ENCODE measurements at places on chromosomes 1 and 21. TPM values are rescaled to one million over a fixed set of nuclear protein-coding genes. Genes with fewer than 3 reads are reported as not detected.
A peak's percentile ranks its signal among the peaks of the same experiment; 100 is the strongest.

TRAF3IP3 gene
- total RNA-seq, result 3.4 TPM

DNA sequence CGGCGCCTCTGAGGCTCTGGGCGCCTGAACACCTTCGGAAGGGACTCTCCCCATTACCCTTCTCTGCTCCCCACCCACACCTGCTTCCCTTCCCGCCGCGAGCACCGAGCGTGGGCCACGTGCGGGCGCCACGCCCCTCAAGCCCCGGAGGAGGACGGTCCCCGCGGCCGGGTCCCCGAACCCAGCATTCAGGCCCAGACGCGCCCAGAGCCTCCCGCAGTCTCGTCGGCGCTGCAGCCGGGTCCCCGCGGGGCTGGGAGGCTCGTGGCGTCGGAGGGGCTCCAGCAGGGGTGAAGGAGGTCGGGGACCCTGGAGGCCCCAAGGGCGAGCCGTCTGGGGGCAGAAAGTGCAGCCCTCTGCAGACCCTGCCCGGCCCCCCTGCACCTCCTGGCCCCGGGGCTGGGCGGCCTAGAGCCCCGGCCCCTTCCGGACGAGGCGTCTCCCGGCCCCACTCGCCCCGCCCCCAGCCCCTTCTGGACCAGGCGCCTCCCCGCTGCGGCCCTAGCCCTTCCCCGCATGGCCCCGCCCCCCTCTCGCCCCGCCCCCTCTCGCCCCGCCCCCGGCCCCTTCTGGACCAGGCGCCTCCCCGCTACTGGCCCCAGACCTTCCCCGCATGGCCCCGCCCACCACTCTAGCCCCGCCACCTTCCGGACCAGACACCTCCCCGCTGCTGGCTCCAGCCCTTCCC lies 378 bp upstream of the SMIM1 start:
- peak; percentile 92 for DNase-seq

SLC6A9 gene
- 3.7 TPM for total RNA-seq

DNA sequence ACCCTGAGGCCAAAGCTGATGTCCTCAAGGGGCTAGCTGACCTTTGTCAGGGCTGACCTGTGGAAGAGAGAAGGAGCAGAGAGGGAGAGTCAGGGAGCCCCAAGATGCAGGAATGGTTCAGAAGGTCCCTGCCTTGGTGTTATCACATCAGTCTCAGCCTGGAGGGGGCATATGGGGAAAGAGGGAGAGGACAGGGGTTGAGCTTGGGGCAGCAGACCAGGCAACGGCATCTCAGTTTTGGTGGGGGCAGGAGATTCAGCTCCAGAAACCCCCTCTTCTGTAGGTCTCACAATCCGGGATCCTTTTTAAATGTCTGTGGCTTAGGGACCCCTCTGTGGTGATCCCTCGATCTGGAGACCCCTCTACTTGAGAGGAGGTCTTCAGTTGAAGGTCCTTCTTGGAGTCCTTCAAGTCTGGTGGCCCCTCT lies 815 bp downstream of the S100A13 start:
- DNase-seq, result no peak

DNA sequence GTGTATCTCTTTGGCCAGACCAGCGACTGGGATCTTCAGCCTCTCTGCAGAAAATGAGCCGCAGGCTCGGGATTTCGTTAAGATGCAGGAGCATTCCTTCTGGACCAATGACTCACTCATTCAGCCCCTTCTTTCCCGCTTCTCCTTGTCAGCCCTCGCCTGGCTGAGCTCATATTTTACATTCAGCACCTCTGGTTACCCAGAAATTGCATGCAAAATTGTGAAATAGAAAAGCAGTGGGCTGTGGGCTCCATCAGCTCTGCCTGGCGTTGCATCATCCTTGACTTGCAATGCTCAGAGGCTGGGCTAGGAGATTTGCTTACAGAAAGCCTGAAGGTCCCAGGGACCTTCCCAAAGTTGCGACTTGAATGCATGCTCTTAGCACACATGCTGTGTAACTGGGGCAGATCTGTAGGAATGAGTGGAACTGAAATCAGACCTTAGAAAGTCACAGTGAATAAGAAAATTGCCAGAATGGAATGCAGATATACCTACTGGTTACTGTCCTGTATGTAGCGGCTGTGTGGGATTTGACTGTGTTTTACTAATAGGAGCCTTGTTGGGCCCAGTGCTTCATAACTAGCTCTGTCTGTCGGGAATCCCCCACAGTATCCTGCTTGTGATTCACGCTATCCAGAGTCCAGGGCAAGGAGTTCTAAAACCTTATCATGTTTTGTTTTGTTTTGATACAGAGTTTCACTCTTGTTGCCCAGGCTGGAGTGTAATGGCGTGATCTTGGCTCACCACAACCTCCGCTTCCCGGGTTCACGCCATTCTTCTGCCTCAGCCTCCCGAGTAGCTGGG lies 444.8 kb downstream of the KIF26B start:
- DNase-seq, result no peak

GRCh38 chr1:222454186-222454585 lies 93.7 kb downstream of the HHIPL2 start:
- no peak for DNase-seq

DNA sequence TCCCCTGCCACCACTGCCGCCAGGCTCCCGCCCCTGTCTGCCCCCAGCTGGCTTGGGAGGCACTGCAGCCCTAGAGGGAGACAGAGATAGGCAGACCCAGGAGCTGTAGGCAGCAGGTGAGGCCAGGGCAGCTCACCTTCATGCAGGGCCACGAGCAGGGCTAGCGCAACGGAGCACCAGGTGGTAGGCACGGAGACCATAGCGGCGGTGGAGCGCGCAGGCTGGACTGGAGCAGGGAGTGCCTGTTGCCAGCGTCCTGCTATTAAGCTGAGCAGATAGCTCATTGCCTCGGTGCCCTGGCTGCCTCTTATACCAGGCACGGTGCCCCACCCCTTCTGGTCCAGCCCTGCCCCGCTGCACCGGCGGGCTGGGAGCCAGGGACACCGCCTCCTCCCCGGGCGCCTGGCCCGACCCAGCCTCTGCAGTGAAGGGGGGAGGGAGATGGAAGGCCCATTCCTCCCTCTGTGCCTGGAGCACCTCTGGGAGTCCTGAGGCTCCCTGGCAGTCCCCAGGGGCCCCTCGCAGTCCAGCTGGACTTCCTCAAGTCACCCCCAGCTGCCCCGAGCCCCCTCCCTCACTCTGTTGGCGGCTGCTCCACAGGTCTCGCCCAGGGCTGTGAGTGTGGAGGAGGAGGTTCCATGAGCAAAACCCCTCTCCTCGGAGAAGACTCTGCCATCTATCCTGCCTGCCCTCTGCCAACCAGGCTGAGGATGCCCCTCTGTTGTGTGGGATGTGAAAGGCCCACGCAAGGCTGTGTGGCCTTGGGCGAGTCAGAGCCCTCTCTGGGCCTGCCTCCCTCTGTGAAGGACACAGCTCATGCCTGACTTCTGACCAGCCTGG lies at the start of gene EDN2:
TSS of gene EDN2 (minus strand) at position 282 of the 840 bp plus-strand sequence. CDS start at position 200, 82 bp downstream.
- DNase-seq, result no peak

DNA sequence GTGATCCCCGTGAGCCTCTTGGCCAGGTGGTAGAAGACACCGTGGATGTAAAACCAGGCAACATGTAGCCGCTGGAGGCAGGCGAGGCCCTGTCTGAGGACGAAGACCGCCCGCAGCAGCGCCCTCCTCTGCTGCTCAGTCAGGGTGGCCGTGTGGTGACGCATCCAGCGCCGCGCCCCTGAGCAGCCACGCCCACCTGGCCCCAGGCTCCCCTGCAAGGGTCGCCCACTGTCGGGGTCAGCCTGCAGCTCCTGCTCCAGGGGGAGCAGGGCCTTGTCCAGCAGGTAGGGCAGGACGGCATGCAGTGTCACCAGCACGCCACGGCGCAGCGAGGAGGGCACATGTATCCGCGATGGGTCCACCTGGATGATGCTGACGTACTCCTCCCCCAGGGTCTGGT lies 3.9 kb downstream of the PEX10 start:
- no peak for DNase-seq

DNA sequence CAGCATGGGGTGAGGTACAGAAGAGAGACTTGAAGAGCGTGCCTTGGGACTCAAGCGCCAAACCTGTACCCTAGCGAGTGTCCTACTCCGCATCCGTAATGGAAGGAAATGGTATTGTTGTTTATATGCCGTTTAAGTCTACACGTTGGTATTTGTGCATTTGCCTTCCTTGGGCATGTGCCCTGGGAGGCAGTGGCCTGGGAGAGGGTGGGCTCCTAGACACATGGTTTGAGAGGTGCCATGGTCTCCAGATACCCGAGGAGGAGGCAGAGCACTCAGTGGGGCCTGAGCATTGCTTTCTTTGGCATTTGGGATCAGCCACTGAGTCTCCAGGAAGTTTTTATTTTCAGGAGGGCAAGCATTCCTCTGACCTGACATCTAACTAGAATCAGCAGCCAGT lies 6.5 kb downstream of the ZNF672 start:
- no peak for DNase-seq

DNA sequence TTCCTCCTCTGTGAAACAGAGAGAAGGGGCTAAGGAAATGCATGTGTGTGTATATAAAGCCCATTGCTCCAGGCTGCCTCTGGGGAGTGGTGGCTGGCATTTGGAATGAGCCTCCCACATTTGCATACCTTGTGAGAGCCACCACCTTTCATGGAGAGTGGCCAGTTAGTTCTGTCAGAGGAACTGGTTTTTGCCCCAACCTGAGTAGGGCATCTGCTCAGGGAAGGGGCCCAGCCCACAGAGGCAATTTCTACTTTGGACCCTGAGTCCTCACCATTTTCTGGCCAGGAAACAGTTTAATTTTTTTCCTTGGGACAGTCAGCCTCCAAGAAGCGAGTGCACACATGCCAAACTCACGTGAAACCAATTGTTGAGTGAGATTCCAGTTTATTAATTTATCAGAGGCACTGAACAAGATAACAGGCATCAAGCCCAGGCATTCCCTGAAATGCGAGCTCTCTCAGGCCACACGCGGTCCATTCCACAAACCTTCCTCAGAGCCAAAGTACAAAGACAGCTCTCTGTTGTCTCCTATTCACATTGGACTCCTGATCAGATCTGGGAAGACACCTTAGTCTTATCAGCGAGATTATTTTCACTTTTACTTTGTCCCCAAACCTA lies 1.0 kb upstream of the SLC6A9 start:
- DNase-seq, result no peak

GRCh38 chr1:46552357-46553237 lies 1.1 kb upstream of the KNCN start:
- DNase-seq, result no peak

GRCh38 chr1:176628775-176629174 lies 165.8 kb downstream of the PAPPA2 start:
- DNase-seq, result no peak

DNA sequence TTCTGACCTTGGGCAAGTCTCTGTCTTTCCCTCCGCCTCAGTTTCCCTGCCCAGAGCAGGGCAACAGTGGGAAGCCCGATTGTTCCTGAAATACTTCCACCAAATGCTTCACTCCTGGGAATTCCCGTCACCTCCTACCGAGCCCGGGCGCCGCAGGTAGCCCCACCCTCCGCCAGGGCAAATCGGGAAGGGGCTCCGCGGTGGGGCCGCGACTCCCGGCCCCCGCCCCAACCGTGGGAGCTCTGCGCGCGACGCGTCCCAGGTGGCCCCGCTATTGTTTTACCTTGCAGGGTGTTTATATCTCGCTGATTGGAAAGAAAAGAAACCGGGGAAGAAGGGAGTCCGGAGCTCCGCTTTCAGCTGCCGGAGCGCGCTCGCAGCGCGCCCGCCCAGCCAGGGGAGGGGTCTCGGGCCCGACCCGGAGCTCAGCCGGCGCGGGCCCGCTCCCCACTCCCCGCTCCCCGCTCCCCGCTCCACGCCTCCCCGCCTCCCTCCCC lies 407 bp downstream of the IGSF3 start:
- DNase-seq, result no peak

DNA sequence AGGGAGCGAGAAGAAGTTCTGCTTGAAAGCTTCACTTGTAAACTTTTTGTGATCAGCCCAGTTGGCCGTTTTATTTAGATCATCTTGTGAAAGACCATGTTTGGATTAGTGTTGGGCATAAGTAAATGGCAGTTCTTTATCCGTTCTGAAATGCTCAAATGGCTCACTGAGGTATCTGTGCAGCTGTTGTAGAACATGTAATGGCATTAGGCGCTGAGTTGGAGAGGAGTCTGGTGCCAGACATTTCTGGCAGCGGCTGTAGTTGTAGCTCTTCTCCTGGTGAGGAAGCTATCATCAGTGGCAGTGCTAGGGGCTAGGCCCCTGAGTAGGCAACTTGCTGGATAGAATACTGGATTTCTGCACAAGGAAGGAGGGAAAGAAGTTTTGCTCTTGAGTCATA lies 321.6 kb downstream of the LMO4 start:
- DNase-seq, result peak; percentile 70

PROK1 gene
- not detected for total RNA-seq

DNA sequence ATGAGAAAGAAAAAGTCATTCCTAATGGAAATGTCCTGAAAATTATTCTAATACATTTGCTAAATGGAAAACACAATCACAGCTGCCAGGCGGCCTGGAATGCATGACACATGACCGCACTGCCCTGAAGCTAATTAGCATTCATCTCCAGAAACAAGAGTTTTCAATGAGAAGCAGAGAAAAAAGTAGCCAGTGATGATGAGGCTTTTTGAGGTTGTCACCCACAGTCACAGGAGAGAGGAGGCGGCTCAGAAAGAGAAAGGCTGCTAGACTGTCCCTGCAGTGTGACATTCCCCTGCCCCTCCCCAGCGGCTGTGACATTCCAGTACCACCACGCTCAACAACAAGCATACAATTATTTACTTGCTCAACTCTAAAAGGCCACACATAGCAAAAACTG lies 122.9 kb upstream of the KRTAP19-8 start:
- DNase-seq, result peak; percentile 42

NTNG1 gene
- 4.5 TPM for total RNA-seq

APCS gene
- not detected for total RNA-seq

DNA sequence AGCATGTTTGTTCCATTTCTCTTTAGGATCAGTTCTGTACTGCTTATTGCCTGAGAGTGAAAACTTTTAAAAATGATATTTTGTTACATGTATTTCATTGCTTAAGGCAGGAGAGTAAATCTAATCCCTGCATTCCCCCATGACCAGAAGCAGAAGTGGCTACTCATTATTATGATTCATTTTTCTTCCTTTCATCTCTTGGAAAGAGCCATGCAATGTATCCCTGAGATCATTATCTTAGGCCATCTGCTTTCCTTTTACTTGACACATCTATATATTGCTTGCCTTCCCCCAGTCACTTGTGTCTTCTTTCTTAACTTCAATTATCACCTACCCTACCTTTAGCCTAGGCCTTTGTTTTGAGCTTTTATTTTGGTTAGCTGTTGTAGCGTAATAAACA lies 430.4 kb upstream of the CHRM3 start:
- DNase-seq, result no peak

DNA sequence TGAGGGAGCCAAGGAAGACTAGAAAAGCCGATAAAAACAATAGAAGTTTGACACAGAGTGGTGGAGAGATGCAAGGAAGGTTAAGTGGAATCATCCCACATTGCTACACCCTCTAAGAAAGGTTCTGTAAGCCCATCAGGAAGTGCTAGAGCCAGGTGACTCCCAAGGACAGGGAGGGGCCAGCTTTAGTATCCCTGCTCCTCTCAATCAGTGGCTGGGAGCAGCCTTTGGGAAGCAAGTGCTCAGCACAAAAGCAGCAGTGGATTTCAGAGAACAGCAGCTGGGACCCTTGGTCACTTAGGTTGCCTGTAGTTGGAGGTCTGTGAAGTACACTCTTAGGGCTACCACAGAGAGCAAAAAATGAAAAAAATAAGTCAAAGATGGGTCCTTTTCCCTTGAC lies 42.5 kb downstream of the NME7 start:
- no peak for DNase-seq
